ENCODE measurements at places on chromosomes 5 and 9. TPM values are rescaled to one million over a fixed set of nuclear protein-coding genes. Genes with fewer than 3 reads are reported as not detected.
A peak's percentile ranks its signal among the peaks of the same experiment; 100 is the strongest.

ZNF879 gene
- 2.4 TPM for total RNA-seq

PCDHB13 gene
- total RNA-seq: not detected

IFNA21 gene
- total RNA-seq: not detected

DNA sequence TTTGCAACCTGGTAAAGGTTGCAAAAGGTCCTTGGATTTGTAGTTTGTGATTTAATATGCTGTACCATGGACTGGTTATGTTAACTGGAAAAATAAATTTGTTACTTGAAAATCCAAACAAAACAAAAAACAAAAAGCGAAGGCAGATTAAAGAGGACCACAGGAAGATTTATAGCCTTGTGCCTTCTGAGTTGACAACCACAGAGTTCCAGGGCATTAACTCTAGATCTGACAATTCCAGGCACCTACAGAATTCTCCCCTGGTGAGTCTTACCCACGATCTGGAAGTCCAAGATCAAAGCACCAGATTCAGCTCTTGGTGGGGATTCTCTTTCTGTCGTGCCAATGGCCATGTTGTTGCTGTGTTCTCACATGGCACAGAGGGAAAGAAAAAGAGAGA, 107.9 kb upstream of the SELENOP start:
- DNase-seq: no peak
- H3K27me3 ChIP-seq: no peaks in the 10 kb centered on the region
- H3K27ac ChIP-seq: no peak overlapping the region
- H3K4me1 ChIP-seq: no peaks in the 10 kb centered on the region
- H3K4me3 ChIP-seq: no peak overlapping the region
- H3K36me3 ChIP-seq: no peaks in the 10 kb centered on the region

DNA sequence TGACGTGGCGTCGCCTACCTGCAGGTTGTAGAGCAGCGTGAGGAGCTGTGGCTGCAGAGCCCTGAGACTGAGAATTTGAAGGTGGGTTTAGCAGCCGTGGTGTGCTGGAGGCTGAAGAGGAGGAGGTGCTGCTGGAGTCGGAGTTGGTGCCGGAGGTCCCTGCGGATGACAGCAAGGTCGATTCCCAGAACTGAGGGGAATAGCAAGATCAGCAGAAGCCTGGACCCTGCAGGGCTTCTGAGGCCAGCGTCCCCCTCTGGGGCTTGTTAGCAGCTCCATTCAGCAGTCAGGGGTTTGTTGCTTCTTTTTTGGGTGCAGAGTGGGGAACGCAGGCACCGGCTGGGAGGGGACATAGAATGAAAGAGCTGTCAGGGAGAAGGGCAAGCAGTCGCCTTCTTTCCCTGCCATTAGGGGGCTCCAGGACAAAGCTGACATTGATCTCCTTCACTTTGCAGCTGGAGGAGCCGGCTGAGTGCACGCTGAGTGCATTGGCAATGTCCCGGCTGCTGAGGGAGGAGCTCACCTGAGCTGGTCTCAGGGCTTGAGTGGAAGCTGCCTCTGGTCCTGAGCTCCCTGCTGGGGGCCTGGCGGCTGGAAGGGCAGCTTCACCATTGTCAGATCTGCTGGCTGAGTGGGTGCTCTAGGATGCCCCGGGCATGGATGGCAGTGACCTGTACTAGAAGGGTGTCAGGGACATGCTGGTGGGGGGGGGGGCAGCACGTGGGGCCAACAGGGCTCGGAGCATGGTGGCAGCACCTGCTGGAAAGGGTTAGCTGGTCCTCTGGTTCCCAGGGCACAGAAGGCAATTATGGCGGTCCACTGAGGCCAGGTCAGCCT, 20.8 kb downstream of the OBP2B start:
- peaks cover 20% of the 10 kb centered on the region for H3K27me3 ChIP-seq
- no peak overlapping the region for H3K27ac ChIP-seq
- peak; percentile 9 for DNase-seq
- H3K36me3 ChIP-seq: no peaks in the 10 kb centered on the region
- H3K4me1 ChIP-seq: peaks cover 17% of the 10 kb centered on the region
- H3K4me3 ChIP-seq: no peak overlapping the region
